ENCODE measurements at places on chromosomes 1 and 21. TPM values are rescaled to one million over a fixed set of nuclear protein-coding genes. Genes with fewer than 3 reads are reported as not detected.

CELA2A gene
- total RNA-seq: not detected

NLRP3 gene
- 0.07 TPM for total RNA-seq

DNA sequence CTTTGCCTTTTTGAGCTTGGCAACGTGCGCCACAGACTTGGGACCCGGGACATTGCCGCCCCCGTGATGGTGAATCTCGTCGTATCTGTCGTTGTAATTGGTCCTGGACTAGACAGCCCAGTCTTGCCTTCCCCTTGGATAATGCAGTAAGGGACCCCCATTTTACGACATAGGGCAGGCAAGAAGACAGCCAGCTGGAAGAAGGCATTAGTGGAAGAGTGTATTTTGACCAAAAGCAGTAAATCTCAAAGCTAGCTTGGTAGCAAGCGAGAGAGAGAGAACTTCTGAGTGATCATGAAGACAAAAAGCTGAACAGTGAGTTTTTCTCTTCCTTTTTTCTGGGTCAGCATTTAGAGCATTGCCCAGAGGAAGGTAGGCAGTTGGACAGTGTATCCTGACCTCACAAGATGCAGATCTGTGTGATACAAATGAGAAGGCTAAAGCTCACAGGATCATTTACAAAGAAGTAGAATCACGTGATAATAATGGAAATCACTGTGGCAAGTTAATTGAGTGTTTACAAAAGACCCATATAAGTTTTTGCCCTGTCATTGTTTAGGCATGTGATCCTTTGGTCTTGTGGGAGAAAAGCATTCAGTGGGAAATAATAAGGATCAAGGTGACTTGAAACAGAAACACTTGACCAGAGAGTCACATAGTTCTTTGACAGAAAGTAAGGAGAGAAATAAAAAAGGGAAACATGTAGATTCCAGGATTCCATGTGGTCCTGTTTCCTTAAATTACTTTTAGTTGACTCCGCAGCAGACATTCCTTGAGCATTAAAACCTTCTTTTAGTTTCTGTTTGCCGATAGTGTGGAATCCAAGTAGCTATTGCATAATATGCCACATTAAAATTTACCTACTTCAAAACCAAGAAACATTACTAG is 66.3 kb downstream of the CNST start:
- DNase-seq: no peak

- no peak for DNase-seq
Observed at GRCh38 chr1:182248721-182249120, 142.9 kb downstream of the GLUL start.

GRCh38 chr1:54846716-54847284 is 40.2 kb downstream of the DHCR24 start:
- DNase-seq: no peak

DNA sequence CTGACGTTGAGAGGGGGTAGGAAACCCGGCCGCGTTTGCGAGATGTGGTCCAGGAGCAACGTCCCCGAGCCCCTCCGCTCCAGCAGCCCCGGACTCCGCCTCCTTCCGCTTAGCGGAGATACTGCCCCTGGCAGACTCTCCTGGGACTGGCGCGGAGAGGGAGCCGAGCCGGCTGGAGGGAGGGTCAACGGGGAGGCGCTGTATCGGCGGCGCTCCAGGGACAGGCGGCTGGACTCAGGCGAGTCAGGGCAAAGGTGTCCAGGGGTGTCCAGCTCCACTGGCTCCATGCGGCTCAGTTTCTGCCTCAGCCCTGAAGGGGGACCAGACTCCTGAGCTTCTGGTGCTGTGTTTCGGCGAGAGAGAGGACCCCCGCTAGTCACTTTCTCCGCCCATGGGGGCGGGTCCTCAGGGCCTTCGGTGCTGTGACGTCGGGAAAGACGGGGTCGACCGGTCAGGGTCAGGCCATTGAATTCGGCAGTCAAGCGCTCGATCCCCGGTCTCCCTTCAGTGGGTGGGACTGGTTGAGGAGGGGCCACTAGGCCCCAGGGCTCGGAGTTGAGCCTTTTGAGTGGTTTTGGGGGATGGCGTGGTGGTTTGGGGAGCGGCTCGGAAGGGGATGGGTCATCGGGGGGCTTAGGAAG is 2.8 kb upstream of the LIX1L start:
- DNase-seq: peak; percentile 80
